ENCODE measurements at places on chromosomes 5 and 9.
A peak's percentile ranks its signal among the peaks of the same experiment; 100 is the strongest.

- H3K27ac ChIP-seq: no peak overlapping the region
- no peak for DNase-seq
- H3K4me3 ChIP-seq: no peak overlapping the region
- H3K36me3 ChIP-seq: no peaks in the 10 kb centered on the region
- no peaks in the 10 kb centered on the region for H3K27me3 ChIP-seq
These were observed 87.4 kb downstream of the NRG2 start for GRCh38 chr5:139955616-139956273.

DNA sequence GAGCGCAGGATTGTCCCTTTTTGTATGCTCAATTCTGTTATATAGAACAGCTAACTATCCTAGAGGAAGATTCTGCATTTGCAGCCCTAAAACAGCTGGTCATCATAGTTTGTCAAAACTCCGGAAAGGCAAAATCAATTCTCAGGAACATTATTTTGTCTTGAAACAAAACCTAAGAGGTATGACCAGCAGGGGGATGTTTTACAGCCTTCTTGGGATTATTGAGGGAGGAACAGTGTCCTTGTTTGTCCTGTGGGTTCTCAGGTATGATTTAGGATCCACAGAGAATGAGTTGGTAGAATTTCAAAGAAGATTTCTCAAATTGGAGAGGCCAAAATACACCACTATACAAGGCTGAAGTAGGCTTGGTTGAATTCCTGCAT, 136.4 kb downstream of the ZSWIM6 start:
- no peaks in the 10 kb centered on the region for H3K36me3 ChIP-seq
- no peaks in the 10 kb centered on the region for H3K27me3 ChIP-seq
- no peak overlapping the region for H3K27ac ChIP-seq
- H3K4me3 ChIP-seq: no peak overlapping the region

- no peak overlapping the region for H3K4me3 ChIP-seq
- H3K27me3 ChIP-seq: no peaks in the 10 kb centered on the region
- no peak for DNase-seq
- no peak overlapping the region for H3K27ac ChIP-seq
- no peaks in the 10 kb centered on the region for H3K36me3 ChIP-seq
- no peaks in the 10 kb centered on the region for H3K4me1 ChIP-seq
These were observed 33.0 kb upstream of the CTXN3 start for GRCh38 chr5:127615916-127616315.

- no peak overlapping the region for H3K4me3 ChIP-seq
- peaks cover 5% of the 10 kb centered on the region for H3K27me3 ChIP-seq
- H3K4me1 ChIP-seq: no peaks in the 10 kb centered on the region
These were observed 91.9 kb downstream of the RAD23B start for GRCh38 chr9:107375001-107375400.

GRCh38 chr9:130290291-130291181, 25.0 kb downstream of the HMCN2 start:
- H3K4me3 ChIP-seq: no peak overlapping the region
- no peaks in the 10 kb centered on the region for H3K4me1 ChIP-seq
- H3K27me3 ChIP-seq: peaks cover 8% of the 10 kb centered on the region
- DNase-seq: no peak
- no peak overlapping the region for H3K27ac ChIP-seq

DNA sequence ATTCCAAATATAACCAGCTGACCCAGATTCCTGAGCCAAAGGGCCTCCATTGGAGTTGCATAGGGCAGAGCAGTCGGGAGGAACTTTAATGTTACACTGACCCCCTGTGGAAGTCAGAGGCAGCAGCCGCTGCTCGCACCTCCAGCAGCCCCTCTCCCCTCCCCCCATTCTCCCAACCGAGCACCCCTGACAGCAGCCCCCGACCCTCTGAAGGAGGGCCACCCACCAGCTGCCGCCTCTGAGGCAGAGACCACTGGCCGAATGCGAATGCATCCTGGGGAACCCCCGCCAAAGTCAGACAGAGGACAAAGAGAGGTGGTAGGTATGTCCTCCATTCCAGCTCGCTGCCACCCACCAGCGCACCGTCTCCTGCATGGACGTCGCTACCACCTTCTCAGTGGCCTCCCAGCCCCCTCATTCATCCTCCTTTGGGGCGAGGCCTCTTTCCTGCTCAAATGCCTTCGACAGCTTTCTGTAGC, 231.0 kb downstream of the CDK5RAP2 start:
- no peak overlapping the region for H3K4me3 ChIP-seq
- no peaks in the 10 kb centered on the region for H3K27me3 ChIP-seq
- H3K36me3 ChIP-seq: no peaks in the 10 kb centered on the region
- no peaks in the 10 kb centered on the region for H3K4me1 ChIP-seq

- no peak overlapping the region for H3K27ac ChIP-seq
- DNase-seq: no peak
- H3K36me3 ChIP-seq: no peaks in the 10 kb centered on the region
- H3K4me1 ChIP-seq: peaks cover 3% of the 10 kb centered on the region
These were observed 66.7 kb upstream of the PCA3 start for GRCh38 chr9:76697554-76697953.

DNA sequence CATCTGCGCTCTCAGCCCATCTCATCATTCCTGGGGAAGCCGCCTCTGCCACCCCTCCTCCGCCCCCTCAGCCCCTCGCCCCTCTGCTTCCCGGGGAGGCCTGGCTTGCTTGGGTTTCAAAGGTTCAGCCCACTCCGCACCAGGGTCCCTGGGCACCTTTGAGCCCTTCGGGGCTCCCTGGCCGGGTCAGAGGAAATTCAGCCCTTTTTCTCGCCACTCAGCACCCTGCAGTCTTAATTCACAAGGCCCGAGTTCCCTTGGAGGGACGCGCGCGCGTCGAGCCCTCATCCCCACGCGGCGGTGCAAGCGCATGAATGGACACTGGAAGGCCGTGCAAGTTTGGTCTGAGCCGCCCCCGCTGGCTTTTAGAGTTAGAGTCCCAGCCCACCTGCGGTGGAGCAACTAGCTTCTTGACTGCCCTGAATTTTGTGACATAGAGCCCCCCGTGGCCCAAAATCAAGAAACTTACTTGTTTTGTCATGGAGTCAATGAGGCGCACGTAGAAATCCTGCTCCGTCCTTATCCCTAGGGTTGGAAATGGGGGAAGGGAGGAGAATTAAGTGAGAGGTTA, 4.5 kb downstream of the EBF1 start:
- H3K4me1 ChIP-seq: no peaks in the 10 kb centered on the region
- H3K4me3 ChIP-seq: no peak overlapping the region
- H3K27me3 ChIP-seq: no peaks in the 10 kb centered on the region
- DNase-seq: peak; percentile 14
- no peaks in the 10 kb centered on the region for H3K36me3 ChIP-seq

All from adrenal gland (tissue), 19 donors.